Fibroblast of skin of left biceps (primary cell): ENCODE measurements at places on chromosomes 12 and 14.

- DNase-seq, result no peak
Observed at GRCh38 chr14:99479906-99480869, at the start of gene SETD3. SETD3 (minus strand) TSS chr14:99480859; CDS start chr14:99465805, 15,054 bp downstream.

- DNase-seq, result no peak
Observed at GRCh38 chr14:51261151-51261550, 21.1 kb downstream of the TMX1 start.

DNA sequence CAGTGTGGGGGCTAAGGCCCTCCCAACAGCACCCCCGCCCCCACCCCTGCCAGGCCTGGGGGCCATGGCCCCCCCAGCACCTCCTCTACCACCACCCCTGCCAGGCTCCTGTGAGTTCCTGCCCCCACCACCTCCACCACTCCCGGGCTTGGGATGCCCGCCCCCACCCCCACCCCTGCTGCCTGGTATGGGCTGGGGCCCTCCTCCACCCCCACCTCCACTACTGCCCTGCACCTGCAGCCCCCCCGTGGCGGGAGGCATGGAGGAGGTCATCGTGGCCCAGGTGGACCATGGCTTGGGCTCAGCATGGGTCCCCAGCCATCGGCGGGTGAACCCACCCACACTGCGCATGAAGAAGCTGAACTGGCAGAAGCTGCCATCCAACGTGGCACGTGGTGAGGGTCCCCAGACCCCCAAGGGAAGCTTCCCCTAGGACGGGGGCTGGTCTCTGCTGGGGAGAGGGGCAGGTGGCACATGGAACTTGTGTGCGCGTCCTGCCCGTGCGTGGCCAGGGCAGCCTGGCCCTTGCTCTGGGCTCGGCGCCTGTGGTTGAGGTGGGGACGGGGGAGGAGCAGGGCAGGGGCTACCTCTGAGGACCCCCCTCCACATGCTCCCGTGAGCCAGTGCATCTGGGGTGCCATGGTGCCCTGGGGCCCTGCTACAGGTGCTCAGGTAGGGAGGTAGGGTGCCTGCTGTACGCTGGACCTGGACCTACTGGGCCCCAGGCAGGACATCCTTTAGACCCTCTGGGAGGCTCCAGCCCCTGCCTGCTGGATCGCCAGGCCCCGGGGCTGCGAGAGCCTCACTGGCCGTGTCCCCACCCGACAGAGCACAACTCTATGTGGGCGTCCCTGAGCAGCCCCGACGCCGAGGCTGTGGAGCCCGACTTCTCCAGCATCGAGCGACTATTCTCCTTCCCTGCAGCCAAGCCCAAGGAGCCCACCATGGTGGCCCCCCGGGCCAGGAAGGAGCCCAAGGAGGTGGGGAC is 16.1 kb upstream of the ADSS1 start:
- DNase-seq, result no peak

- DNase-seq, result peak; percentile 46
Observed at GRCh38 chr12:109880043-109880931, at the start of gene GLTP. GLTP (minus strand) TSS chr12:109880541; CDS start chr12:109880374, 167 bp downstream.

DNA sequence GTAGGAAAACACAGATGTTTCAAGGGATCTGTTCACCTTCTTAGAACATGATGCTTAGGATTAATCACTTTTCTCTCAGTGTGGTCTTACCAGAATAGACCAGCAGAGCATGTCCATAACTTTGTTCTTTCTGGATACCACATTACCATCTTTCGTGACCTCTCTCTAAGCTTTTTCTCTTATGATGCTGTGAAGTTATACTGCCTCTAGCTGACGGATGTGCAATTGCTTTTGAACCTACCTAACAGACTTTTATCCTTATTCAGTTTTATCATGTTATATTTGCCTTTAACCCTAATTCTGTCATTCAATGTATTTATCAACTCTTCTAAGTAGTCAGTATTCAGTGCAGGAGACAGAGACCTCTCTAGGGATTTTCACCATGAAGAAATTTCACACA is 246.7 kb downstream of the DACT1 start:
- DNase-seq, result no peak

DNA sequence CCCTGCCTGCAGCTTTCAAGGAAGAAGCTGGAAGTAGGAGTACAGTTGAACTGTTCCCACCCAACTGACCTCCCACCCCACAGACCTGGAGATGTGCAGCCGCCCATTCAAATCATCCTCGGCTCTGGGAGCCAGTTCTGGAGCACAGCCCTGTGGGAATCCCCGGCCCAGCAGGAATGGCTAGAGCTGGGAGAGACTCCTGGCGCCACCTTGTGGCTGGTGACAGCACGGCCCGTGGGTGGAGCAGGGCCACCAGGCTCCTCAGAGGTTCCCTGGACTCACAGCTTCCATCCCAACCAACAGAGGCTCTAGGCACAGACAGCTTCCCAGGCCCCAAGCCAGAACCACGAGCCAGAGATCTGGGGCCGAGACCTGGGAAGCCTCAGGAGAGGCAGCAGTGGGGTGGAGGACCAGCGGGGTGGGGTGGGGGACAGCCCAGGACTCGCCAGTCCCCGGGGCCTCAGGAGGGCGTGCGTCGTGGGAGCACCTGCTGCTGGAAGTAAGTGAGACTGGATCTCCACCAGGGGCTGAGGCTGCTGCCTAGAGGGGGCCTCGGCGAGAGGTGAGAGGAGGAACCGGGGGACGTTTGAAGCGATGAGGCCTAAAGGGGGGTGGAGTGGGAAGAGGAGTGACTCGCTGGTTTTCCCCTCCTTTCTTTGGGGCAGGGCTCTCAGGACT is 43.4 kb downstream of the RNF34 start:
- DNase-seq, result no peak
